ENCODE measurements at places on chromosomes 11 and 22.

GRCh38 chr22:22836635-22837034 lies 51.0 kb upstream of the IGLL5 start:
- DNase-seq = no peak

GRCh38 chr11:3198815-3199214 lies 19.8 kb downstream of the MRGPRG start:
- DNase-seq = no peak

GRCh38 chr22:40183029-40183581 lies 5.4 kb downstream of the TNRC6B start:
- DNase-seq = no peak

- no peak for DNase-seq
Measured at GRCh38 chr11:87114093-87114492, 76.4 kb downstream of the TMEM135 start.

DNA sequence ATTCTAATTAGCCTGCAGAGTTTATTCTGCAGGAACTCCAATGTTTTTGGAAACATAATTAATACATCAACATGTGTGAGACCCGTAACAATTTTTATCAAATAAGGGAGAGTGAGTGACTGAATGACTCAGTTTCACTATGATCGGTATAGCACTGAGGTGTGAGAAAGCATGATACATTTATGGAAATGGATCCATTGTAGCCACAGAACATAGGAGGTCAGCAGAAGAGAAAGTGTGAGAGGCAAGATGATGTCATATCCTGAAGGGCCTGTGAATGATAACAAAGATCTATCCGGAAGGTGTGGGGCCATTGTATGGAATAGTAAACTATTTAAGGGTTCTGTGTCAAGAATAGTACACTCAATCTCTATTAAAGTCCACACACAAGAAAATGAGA lies 1406.1 kb upstream of the TENM4 start:
- peak; percentile 40 for DNase-seq

GRCh38 chr22:47073075-47073474 lies 310.6 kb downstream of the TBC1D22A start:
- DNase-seq = no peak

DNA sequence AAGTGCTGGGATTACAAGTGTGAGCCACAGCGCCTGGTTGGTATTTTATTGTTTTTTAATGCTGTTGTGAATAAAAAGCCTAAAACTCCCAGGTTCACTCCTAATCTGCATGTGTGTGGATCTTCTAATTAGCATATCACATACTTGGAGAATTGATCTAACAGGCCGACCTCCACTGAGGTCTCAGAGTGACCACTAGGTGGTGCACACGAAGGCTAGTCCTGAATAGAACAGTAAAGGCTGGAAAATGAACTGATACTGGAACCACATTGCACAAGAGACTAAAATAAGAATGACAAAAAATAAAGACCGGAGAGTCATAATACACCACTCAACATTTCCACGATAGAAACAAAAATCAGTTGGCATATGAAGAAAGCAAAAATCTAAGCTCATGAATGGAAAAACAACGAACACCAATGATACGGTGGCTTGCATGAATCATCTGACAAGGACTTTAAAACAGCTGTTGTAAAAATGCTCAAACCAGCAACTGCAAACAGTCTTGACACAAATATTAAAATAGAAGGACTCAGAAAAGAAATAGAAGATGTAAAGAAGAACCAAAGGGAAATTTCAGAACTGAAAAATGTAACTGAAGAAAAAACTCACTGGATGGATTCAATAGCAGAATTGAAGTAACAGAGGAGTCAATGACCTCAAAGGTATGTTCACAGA lies 19.2 kb downstream of the PIM3 start:
- no peak for DNase-seq

GRCh38 chr11:120676991-120677390 lies 165.4 kb downstream of the GRIK4 start:
- no peak for DNase-seq

DNA sequence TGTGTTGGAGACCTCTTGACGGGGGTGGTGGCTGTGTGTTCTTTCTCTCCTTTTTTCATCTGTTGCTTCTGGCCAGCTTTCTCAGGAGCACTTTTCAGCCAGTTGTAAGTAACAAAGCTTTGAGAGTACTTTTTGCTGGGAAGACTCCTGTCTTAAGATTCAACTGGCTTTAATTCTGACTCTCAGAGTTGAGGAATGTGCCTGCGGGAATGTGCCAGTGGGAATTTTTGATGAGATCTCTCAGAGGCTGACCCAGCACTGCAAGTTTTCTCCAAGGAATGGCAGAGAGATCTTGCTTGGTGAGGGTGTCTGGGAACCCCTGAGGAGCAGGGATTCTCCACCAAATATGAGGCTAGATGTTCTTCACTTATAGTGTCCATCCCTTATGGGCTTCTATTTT lies 91.6 kb upstream of the OR9Q1 start:
- DNase-seq = no peak

GRCh38 chr11:64444838-64445441 lies 86.0 kb downstream of the RPS6KA4 start:
- no peak for DNase-seq

GRCh38 chr11:121365304-121365703 lies 72.7 kb downstream of the SC5D start:
- DNase-seq = no peak

- DNase-seq = no peak
Measured at GRCh38 chr11:17211286-17211685, 3.5 kb upstream of the PIK3C2A start.
